ENCODE measurements at places on chromosomes 3 and 15.

DNA sequence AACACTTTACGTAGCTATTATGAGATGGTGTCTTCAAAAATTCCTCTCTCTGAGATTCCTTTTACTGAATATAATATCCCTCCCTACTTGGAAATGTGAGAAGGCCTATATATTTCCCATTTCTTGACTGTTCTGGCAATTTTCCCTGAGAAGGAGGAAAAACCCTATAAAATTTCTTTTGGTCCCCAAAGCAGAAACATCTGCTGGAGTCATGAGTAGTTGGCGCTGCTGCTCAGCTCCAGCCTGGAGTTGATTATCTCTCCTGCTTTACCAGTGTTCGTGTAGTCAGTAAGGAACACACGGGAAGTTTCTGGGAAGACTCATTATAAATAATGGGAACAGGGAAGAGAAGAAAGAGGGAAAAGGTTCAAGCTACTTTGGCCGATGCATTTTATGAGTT lies 680.1 kb downstream of the EPHA3 start:
- DNase-seq = no peak

DNA sequence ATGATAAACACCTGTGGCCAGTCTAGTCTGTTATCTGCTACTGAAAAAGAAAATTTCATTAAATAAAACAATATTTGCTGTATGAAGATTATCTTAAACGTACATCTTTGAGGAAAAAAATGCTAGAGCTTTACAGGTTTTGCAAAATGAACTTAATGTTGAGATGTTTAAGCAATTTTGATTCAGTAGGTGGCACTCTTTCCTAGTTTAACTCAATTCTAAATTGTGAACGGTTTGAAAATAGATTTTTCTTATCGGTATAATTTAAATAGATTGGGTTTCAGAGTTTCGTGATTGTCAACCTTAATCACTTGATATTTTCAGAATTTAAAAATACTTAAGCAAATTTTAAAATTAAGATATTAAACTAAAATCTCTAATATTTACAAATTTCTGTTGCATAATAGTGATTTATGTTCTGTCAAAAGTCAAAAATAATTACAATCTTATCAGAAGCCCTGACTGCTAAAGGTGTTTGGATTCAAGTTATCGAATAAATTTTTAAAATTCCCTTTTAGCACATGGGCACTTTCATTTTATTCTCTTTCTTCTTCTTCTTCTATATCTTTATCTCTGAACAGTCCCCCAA lies 7.0 kb upstream of the RNF111 start:
- no peak for DNase-seq

- DNase-seq = no peak
These were observed 65.2 kb downstream of the FNDC3B start for GRCh38 chr3:172104471-172105072.

DNA sequence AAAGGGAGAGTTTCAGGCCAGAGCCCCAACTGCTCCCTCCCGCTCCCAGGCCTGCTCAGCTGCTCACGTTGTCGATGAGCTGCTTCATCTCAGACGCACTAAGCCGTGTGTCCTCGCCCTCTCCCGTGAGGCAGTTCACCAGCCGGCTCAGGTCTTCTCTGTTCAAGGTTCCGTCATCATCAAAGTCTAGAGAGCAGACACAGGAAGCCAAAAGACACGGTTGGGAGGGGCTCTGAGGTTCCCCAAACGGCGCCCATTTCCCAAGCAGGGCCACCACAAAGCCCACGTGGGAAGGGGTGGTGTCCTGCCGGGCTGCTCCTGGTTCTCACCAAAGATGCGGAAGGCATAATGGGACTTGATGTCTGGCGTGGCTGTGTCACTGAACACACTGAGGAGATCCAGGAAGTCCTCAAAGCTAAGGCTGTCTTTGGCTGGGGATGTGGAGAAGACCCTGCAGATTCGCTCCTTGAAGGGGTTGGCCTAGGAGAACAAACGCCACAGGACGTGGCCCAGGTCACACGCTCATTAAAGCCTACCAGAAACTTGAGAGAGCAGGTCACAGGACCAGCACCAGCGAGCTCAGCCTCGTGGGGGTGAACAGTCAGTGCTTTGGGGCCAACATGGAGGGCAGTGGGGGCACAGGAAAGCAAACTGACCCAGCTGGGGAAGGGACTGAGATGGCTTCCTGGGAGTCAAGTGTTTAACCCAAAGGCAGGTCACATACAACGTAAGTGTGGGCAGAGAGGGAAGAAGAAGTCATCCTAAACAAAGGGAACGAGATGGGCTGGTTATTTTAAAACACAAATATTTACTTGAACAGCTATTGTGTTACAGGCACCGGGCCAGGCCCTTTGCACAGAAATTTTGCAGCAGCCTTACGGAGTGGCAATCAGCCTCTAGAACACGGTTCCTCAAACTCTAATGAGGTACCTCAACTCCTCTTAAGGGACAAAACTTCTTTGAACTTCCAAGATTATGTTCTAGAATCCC lies 2.4 kb downstream of the CIB1 start:
- DNase-seq = peak; percentile 72

DNA sequence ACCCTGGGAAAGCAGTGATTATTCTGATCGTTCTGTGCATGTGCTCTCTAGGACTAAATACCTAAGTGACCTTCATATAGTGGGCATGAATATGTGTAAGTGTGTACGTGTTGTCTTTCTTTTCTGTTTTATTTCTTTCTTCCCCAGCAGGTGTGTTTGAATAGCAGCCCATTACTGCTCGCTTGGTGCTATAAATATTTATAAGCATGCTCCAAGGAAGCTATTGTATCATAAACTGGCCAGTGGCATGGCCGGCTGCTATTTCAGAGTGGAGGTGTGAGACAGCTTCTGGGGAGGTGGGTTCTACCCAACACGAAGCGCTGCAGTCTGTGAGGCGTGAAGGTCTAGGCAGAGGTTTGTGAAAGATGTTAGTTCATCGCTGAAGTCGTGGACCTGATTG lies 641.8 kb downstream of the NTRK3 start:
- no peak for DNase-seq

- no peak for DNase-seq
These were observed 60.4 kb downstream of the SMAD3 start for GRCh38 chr15:67125589-67126502.

- no peak for DNase-seq
These were observed 103.3 kb downstream of the STT3B start for GRCh38 chr3:31636049-31636448.

DNA sequence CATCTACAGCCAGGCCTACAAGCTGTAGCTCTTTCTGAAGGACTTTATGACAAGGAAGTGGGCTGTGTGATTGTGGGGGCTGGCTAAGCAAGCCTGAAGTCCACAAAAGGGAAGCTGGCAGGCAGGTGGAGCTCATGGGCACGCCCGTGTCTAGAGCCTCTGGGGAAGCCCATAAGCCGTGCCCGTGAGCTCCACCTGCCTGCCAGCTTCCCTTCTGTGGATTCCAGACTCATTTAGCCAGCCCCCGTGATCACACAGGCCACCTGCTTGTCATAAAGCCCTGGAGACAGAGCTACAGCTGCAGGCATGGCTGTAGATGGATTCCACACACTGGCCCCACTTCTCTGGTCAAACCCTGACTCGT lies 15.2 kb downstream of the EFCC1 start:
- DNase-seq = peak; percentile 53

DNA sequence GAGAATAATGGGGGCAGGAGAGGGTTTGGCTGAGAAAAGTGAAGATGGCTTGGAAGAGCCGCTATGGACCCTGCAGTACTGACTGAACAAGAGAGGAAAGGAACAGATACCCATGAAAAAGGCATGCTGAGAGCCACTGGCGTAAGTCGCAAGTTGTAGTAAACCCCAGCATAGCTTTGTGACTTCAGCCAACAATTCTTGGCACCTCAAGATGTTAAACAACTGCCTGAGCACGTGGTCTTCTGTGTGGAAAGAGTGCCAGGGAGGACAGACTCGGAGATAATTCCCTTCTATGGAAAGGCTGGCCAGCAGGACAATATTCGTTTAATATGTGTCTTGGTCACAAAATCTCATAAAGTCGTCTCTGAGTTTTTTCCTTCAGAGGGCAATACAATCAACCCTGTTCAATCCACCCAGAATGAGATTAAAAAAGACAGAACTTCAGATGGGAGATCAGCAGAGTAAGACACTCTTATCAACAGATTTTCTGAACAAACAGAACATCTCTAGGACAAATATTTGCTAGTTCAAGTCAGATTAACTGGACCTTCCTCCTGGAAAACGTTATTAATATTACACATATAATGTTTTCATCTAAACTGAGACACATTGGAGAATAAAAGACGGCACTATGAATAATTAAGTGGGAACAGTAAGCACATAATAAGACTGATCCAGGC lies 49.2 kb downstream of the NEK10 start:
- DNase-seq = no peak

- no peak for DNase-seq
These were observed 41.0 kb upstream of the SLC41A3 start for GRCh38 chr3:126124896-126125295.

- no peak for DNase-seq
These were observed 131.2 kb downstream of the CTNNB1 start for GRCh38 chr3:41330465-41330864.

- DNase-seq = no peak
These were observed 5.0 kb downstream of the TMEM207 start for GRCh38 chr3:190444576-190445145.

GRCh38 chr3:48970586-48970985 lies 19.5 kb upstream of the P4HTM start:
- no peak for DNase-seq

DNA sequence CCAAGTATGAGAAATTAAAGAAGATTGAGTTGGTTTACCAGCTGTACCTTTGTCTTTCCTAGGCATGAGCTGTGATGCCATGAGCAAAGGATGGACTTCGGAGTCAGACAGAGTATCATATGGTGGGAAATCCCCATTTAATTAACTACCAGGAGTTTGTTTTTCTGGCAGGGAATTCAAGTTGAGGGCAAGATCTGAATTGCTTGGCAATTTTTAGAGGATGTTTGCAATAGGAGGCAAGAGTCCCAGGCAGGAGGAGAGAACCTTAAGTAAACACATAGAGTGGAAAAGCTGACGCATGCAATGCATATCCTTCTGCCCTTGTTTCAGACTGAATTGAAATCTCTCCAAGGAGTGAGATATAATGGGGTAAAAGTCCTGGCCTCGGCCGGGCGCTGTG lies 569.7 kb upstream of the MDFIC2 start:
- DNase-seq = no peak

DNA sequence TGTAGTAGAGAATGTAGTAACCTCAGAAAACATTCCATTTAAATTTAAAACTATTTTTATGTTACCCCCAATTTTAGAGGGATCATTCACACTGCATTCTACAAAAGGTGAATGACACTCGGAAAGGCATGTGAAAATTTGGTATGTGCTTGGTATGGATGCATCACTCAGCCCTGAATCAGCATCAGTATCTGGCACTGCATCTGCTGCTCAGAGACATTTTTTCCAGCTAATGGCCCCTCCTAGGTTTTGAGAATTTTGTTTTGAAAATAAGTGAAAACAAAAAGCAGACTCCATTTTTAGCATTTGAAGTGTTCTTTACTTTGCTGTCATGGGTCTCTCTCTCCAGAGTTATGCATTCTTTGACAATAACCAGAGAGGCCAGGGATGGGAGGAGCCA lies 15.6 kb upstream of the WWTR1 start:
- DNase-seq = no peak

GRCh38 chr3:34005886-34006285 lies 207.5 kb downstream of the PDCD6IP start:
- DNase-seq = no peak

- DNase-seq = no peak
These were observed 46.3 kb downstream of the FOXP1 start for GRCh38 chr3:71537211-71537611.

DNA sequence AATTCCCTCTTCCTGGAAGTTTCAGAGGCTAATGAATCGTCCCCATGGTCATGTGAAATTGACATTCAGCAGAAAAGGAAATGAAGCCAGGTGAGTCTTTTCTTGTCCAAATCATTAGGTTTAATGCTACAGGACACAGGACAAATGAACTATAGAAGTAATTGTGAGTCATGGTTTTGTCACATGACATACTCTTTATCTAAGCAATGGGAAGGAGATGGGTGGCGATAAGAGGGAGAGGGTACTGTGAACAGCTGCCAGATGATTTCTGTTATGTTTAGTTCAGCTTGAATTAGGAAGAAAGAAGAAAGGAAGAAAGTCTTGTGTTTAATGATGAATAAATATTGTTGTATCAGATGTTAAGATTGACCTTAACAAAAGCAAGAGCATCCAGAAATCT lies 515.4 kb upstream of the ZNF717 start:
- no peak for DNase-seq

DNA sequence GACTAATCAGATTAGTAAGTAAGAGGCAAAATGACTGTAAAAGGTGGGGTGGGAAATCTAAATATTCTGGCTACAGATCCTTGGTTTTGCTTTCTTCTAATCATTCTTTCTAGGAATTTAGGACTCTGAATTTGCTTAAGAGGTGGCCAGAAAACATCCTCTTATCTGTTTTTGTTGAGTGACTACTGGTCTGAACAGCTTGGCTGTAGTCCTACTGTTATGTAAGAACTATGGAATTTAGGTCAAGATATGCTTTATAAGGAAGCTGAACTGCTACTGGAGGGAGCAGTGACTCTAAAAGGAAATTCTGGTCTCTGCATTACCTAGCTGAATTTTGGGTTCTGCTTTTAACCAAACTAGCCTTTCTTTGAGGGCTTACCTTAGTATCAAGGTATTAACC lies 33.5 kb upstream of the CSPG5 start:
- no peak for DNase-seq

DNA sequence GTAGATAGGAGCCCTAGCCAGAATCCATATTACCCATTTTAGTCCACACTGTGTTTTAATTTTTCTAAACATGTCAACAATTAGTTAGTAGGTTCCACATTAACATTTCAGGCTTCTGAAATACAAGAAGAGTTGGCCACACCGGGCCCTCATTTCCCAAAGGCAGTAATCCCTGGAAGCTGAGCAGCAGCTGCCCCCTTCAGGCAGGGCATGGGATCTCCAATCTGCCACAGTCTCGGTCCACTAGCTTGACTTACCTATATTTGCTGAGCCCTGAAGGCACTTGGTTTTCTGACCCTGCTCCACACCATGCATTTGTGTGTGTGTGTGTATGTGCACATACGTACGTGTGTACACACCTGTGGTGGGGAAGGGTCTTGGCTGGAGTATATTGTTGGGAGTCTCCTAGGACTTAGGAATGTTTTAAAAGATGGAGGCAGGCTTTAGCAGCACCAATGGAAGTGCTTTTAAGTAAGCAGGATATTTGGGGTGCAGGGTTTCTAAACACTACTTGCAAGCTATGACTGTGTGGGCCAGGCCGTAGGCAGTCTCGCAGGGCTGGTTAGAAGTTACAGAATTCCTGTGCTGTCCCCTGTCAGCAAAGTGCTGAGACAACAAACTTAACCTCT lies 71.2 kb upstream of the SOX14 start:
- DNase-seq = no peak

GRCh38 chr3:107356706-107357105 lies 20.5 kb upstream of the CCDC54 start:
- DNase-seq = no peak

DNA sequence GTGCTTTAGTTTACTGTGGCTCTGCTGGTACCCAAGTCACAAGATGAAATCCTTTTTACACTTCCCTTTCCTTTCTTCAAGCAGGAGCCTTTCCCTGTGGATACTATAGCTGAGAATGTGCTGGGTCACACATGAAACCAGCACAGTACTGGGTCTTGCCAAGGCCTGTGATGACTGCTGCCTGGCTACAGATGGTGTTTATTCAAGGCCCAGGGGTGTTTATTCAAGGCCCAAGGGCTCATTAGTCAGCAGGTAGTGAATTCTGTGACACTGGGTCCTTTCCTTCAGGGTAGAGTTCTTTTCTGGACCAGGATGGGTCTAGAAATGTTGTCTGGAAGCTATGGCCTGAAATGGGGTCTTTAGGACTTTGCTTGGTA lies 99.4 kb downstream of the SH3GL3 start:
- DNase-seq = no peak

Measured in activated naive CD4-positive, alpha-beta T cell treated with Interleukin-2 at 50 U/mL for 16 hours (primary cell).